Germinal center (tissue), 1 donor: ENCODE measurements at places on chromosomes 11 and 22.

DNA sequence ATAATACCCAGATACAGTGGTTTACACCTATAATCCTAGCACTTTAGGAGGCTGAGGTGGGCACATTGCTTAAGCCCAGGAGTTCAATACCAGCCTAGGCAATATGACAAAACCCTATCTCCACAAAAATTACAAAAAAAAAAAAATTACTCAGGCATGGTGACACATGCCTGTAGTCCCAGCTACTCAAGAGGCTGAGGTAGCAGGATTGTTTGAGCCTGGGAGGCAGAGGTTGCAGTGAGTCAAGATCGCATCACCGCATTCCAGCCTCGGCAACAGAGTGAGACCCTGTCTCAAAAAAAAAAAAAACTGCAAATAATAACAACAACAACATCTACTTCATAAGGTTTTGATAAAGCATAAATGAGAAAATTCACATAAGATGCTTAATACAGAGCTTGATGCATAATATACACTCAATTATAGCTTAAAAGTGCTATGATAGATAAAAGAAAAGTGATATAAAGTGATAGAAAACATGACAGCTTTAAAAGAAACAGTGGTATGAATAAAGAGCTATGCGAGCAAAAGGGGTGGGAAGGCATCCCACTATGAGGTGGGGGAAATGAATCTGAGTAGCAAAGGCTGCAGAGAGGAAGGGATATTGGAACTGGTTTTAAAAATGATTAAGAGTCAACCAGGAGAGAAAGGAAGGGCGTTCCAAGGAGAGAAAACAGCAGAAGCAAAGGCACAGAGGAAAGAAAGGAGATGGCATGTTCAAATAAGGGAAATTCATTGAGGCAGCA lies 197.6 kb downstream of the KIF18A start:
- no peak for DNase-seq

DNA sequence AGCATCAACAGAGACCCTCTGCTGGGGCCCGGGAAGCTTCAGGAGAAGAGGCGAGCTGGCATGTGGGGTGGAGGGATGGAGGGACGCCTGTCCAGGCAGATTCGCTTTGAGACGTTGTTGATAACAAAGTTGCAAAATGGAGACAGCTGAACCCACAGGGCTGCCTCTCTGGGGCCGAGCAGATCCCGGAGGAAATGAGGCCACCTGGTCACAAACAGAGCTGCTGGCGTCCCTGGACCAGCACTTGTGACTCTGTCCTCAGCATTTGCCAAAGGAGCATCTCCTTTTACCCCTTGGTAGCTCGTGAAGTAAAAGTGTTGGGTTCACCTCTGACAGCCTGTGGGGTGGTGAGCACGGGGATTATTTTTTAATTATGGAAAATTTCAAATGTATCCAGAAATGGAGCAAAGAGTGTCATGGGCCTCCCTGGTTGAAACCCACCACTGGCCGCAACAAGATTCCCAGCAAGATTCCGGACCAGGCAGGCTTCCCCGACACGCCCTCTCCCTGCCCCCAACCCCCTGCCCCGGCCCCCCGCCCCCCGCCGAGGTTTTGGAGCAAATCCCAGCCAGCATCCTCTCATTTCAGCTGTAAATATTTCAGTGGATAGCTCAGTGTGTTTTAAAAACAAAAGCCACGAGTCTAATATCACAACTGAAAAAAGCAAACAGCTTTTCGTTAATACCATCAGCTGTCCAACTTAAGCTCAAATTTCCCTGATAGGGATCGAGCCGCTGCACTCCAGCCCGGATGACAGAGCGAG lies 20.3 kb downstream of the GRAMD4 start:
- DNase-seq: no peak

DNA sequence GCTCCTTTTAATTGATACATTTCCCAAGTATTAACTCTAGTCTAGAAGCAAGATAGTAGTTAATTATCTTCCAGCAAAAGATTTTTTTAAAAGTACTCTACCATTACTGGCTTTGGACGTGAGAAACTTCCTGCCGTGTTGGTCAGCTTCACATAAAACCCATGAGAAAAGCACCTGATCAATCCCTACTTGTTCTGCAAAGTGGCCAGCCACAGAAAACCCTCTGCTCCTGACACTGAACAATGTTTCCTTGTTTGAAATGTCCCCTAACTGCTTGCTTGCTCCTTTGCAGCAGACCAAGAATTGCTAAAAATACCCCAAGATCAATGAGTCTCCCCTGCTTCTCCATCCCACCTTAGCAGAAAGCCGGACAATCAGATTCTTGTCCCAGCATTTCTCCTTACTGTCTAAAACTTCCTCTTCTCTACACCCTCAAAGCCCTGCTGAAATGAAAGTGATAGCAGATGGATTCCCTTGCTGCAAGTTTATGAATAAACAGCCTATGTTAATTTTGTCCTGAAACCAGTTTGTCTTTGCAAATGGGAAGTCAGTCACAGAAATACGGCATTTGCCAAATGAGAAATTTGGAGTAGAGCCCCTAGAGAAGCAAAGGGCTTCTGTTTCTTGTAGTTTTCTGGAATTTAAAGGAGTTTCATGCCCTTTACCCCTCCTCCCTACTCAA lies 207.1 kb upstream of the ARHGAP20 start:
- DNase-seq: no peak

- DNase-seq: peak; percentile 52
Observed at GRCh38 chr11:35141571-35141971, 2.6 kb downstream of the CD44 start.

DNA sequence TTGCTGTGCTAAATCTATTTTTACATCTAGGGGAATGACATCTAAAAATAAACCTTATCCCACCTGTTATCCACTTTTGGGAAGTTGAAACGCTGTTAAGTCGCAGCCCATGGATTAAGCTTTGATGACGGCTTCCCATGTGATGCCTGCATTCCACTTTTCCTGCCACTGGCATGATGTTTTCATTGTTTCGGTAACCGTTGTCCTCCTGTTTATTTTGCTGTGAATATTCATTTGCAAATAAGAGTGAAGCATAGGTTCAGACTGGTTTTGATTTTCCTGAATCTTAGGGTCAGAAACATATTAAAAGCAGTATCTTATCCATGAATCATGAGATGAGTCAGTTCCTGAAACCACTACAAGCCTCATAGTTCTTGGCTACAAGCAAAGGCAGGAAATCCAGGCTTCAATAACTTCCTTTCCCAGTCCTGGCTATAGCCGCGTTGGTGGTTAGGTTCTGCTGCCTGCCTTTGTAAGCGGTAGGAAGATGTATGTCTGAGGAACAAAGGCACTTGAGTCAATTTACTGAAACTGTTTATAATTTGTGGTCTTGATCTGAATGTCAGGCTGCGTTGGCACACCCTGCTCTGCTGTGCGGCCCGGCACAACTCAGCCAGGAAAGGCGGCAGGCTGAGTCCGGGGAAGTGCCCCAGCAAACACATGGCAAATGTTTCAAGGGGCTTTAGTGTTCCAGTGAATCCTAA lies 19.4 kb downstream of the TEAD1 start:
- DNase-seq: no peak

DNA sequence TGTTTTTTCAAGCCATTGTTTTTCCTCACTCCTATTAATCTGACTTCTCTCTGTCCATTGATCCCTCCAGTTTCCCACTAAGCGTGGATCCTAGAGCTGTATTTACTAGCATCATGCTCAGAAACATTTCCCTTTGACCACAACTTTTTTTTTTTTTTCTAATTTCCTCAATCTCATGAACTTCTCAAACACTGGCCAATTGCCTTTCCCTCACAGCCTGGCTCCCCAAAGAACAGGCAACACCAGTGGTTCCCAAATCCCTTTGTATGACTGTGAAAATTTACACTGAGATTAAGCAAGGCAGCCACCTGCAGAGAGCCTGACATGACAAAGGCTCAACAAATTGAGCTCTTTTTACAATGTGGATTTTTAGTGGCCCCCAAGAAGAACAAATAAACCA lies 1.4 kb upstream of the TPP1 start:
- DNase-seq: no peak

- DNase-seq: peak; percentile 87
Observed at GRCh38 chr11:1382831-1383607, 6.7 kb upstream of the BRSK2 start.

DNA sequence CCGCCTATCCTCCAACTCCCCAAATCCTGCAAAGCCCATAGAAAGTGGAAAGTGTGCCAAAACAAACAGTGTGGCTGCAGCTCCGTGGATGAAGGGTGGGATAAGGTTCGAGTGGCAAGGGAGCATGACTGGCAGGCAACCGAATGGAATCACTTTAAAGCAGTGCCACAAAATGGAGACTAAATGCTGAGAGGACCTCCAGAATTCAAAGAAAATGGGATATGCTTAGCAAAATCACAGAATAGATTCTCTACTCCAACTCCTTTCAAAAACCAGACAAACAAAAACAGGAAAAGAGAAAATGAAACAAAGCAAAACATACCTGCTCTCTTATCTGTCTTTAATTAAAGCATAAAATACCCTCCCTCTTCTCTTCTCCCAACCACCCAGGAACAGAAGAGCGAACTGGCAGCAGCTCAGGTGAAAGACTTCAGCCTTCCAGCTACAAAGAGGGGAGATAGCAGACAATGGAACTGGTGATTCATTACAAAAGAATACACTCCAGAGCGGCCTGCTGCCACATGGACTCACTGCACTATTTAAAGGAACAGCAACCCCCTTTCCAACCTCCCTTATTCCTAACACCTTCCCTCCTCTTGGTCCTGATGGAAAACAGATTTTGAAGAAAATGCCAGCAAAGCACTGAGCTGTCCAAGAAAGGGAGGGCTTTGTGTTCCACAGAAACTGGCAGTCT lies 118.5 kb downstream of the APOL5 start:
- no peak for DNase-seq

GRCh38 chr22:17460895-17461294 lies 91.6 kb downstream of the CECR2 start:
- DNase-seq: no peak

DNA sequence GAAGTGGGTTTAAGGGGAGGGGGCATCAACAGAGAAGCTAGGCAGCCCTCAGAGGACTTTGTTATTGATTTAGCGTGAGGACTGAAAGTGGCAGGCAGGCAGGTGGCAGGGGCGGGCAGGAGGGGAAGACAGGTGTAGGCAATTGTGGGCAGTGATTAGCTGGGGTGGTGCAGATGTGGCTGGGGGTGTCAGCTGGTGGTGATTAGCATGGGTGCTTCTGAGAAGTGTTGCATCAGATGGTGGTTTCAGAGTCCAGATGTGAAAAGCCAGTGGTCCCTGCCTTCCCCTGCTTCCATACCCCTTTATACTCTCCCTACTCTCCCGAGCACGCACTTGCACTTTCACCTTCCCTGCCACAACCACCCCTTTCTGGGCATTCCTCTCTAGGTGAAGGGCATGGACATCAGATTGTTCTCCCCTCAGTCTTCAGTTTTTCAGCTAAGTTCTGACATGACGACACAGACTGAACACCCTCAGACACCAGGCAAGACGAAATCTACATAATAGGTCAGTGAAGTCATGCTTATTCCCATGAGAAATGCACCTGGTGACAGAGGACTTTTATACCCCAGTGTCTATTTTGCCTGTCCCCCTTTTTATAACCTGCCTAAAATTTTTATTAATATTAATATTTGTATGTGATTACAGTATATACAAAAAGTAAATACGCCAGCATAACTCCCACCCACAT lies 435.7 kb upstream of the CADM1 start:
- DNase-seq: no peak

GRCh38 chr22:36585841-36586240 lies 56.9 kb upstream of the EIF3D start:
- DNase-seq: no peak
